RWPE2 (cell line): ENCODE measurements at places on chromosomes 4 and X.

DNA sequence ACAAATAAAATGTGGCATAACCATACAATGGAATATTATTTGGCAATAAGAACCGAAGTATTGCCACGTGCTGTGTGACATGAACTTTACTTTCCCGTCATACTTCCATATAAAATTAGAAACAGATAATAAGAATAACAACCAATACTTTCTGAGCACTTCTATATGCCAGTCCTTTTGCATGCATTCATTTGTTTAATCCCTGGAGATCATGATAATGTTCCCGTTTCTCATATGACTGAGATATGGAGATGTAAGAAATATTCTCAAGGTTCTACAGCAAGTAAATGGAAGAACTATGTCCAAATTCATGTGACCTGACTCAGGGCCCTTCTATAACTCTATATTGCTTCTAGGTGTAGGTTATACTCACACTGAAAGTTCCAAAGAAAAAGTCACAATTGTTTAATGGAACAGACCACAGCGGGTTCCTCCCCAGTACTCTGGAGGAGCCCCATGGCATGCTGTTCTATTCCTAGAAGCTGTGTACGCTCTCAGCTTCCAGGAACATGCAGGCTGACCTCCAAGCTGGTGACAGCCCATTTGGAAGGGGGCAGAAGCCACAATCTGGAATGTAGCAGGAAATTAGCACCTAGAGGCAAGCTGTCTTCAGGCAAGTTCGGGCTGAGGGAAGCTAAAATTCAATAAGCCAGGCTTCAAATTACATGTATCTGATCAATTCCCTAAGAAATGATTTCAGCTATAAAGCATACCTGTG, 31.5 kb downstream of the QDPR start:
- no peak for DNase-seq

GRCh38 chr4:144611850-144612249, 34.1 kb upstream of the HHIP start:
- no peak for DNase-seq

DNA sequence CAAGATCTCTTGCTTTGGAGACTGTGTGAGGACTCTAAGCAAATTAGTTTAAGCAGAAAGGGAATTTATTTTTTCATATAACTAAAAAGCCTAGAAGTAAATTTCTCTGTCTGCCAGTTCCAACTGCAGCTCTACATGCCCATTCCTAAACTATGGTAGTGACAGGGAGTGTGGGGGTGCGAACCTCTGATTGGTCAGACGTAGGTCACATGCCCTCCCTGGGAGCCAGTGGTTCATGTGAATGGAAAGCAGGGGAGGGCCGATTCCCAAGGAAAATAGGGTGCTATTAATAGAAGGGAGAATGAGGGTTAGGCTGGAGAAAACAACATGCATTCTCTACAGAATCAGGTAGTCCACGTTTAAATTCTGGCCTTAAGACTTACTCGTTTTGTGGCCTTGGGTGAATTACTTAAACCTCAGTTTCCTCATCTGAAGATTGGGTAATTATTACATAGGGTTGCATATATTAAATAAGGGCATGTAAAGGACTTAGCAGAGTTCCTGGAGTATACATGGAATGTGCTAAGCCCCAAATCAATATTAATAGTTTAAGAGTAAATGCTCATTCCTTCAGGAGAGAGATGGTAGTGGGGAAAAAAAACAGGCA, 7.2 kb downstream of the RAB33B start:
- no peak for DNase-seq

DNA sequence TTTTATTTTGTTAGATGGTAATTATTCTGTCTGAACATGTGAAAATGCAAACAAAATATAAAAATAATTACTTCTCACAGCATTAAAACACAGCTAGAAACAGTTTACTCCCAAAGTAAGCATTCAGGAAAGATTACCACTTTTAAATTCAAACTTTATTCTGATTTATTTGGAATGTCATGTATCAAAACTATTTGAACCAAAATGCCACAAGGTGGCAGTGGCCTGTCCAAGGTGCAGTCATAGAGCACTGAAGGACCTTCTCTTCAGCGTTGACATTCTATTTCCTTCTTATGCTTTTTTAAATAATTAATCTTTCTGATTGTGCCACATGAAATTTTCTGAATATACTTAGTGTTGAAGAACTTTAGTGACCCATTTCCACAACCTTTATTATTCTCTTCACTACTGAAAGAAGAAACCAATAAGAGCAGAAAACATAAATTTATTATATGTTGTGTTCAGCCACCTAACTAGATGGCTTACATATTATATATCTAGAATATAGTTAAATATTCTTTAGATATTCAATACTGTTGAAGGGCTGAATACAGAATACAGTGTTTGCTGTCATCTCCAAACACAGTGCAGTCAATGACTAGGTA, 283.6 kb downstream of the CFAP299 start:
- DNase-seq = no peak

GRCh38 chrX:11754958-11755645, 2.9 kb upstream of the MSL3 start:
- no peak for DNase-seq

GRCh38 chr4:181566490-181566889, 676.7 kb upstream of the TENM3 start:
- DNase-seq = no peak

GRCh38 chr4:151887031-151887815, 126.4 kb upstream of the GATB start:
- DNase-seq = no peak

GRCh38 chr4:141711211-141711610, 74.8 kb downstream of the IL15 start:
- DNase-seq = no peak

DNA sequence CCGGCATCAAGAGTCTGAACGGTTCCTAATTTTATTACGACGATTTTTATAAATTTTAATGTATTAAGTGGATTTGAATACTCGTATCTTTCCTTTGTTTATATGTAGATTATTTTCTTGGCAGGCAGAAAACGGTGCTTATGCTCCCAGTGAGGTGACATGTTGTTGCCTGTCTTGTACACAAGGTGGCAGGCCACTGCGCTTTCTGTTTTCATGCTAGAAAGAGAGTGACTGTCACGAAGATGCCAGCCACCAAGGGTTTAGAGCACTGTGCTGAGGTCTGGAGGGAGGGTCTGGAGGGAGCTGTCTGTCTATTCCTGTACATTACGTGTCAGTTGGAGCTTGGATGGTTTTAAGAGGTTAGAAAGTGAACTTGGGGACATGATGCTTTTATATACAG, 87.7 kb downstream of the SHROOM2 start:
- DNase-seq = no peak

DNA sequence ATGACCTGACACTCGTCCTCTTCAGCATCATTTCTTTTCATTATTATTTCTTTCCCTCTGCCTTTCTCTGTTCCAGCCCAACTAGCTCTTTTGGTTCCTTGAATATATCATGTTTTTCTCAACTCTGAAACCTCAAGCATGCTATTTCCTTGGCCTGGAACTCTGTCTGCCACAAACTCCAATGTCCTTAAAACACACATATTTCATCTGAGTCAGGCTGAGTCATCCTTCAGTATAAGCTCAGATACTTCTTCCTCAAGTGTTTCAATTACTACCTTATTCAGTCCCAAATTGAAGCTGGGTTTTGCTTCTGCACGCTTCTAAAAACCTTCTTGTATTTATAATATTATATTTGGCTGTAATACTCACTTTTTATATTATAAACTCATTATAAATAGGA, 424.2 kb downstream of the PDGFC start:
- DNase-seq = no peak

DNA sequence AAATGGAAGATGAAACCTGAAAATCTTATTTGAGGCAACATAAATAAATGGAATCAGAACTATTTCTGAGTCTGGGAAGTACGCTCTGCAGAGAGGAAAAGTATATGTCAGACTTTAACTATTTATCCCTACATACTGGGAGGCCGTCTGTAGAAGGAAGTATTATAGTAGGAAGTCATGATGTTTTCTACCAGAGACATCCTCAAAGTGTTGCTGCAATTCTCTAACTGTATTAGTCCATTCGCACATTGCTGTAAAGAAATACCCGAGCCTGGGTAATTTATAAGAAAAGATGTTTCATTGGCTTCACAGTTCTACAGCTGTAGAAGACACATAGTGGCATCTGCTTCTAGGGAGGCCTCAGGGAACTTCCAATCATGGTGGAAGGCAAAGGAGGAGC, 88.7 kb upstream of the TBL1X start:
- DNase-seq = no peak

DNA sequence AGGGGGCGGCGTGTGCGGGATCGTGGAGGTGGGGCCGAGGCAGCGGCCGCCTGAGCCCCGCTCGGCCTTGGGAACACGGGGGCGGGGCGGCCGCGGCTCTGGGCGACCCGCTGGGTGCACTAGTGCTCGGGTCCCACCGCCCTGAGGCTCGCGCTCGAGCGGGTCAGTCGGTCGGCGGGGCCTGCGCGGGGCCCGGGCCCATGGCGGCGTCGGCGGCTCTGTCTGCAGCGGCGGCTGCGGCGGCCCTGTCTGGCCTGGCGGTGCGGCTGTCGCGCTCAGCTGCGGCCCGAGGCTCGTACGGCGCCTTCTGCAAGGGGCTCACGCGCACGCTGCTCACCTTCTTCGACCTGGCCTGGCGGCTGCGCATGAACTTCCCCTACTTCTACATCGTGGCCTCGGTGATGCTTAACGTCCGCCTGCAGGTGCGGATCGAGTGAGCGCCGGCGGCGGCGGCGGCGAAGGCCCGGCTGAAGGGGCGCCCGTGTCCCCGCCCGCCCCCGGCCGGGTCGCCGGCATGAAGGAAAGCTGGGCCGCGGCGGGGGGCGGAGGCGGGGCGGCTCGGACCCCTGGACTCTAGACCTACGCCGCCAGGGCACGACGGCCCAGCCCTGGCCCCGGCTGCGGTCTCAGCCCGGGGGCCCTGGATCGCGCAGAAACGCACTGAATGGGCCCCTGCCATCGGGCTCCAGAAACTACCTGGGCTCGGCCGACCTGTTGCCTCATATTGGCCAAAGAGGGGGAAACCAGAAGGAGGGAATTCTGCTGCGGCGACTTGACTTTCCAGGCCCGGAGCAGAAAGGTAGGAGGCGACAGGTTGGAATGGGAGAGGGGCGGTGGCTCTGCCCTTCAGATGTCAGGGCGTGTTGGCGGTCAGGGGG, at the start of gene SMIM10L2A:
Gene SMIM10L2A, plus strand, starts transcription at position 13 of the 878 bp plus-strand sequence. Its CDS starts 188 bp downstream, at position 201.
- DNase-seq = no peak

DNA sequence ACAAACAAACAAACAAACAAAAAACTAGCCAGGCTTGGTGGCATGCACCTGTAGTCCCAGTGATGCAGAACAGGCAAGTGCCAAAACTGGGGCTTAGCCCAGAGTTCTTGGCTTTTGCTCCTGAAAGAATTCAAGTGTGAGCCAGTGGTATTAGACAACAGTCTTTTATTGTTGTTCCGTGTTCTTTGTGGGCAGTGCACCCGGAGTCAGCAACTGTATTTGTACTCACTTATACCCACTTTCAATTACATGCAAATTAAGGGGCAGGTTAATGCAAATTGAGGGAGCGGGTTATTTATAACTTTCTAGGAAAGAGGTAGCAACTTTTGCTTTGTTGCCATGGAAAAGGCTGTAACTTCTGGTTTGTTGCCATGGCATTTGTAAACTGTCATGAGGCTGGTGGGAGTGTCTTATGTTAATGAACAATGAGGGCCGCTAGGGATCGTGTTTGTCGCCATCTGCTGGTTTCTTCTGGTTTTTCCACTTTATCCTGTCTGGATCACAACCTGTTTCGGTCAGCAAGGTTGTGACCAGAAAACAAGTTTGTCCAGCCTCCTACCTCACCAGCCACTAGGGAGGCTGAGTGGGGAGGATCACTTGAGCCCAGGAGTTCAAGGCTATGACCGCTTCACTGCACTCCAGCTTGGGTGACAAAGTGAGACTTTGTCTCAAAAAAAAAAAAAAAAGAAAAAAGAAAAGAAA, 88.8 kb upstream of the ESX1 start:
- DNase-seq = no peak

DNA sequence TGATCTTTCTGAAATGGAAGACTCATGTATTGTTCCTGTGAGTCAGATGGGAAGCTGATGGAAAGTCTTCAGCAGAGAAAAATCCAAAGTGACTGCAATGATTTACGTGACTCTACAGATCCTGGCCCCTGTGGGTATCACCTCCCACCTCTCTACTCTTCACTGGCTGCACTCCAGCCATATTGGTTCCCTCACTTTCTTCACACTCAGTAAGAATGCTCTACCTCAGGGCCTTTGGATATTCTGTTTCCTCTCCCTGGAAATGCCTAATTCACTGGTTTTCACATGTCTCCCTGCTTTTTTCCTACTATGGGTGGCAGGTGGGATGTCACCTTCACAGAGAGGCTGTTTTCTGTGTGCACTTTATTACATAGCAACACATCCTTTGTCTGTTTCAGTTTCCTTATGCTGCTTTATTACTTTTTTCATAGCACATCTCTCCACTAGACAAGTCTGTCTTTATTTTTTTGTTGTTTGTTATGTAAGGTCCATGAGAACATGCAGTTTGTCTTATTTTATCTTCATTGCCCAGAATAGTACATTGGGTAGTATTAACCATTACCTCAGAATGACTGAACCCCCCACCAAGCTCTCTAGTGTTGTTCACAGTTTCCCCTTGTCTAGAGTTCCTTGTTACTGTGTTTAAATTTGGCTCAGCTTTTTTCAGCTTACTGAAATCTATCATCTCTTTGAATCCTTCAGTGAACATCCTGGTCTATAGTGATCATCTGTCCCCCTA, 57.6 kb upstream of the CLNK start:
- DNase-seq = no peak

DNA sequence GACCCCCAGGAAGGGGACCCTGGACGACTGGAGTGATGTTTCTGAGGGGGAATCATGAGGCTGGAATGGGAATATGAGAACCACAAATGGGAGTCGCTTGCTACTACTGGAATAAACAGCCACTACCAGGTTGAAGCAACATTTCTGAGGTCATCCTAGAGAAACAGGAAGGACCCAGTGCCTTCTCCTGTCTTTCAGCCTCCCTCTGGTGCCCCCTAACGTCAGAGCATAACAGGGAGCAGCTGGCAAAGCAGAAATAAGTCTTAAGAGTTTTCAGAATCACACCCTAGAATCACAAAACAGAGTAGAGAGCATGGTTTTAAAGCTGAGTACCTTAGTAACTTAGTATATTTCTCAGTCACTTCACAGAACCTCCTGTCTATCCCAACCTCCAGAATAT, 347.8 kb upstream of the PITX2 start:
- DNase-seq = no peak

- DNase-seq = peak; percentile 87
Measured at GRCh38 chrX:23503835-23504539, 163.3 kb upstream of the PRDX4 start.

DNA sequence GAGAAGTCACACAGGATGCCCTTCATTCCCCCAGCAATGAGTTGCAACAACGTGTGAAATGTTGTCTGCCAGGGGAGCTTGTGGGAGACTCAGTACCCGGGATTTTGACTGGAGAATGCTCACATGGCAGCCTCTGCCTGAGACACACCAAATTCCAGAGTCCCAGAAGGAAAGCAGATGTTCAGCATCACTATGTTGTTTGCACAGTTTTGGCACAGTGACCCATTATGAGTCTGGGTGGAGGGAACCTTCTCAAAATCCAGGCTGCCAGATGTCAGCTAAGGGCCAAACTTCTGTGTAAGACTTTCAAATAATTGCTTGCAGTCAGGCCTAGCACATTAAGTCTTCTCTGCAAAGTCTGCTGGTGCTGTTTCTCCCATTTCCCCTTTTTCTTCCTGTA, 1029.7 kb upstream of the TENM3 start:
- no peak for DNase-seq
